ENCODE measurements at places on chromosomes 1 and 21. TPM values are rescaled to one million over a fixed set of nuclear protein-coding genes. Genes with fewer than 3 reads are reported as not detected.

GRCh38 chr1:111672331-111672730 is 52.7 kb downstream of the RAP1A start:
- no peak for DNase-seq

ADAMTS4 gene
- total RNA-seq: 15.0 TPM

DNA sequence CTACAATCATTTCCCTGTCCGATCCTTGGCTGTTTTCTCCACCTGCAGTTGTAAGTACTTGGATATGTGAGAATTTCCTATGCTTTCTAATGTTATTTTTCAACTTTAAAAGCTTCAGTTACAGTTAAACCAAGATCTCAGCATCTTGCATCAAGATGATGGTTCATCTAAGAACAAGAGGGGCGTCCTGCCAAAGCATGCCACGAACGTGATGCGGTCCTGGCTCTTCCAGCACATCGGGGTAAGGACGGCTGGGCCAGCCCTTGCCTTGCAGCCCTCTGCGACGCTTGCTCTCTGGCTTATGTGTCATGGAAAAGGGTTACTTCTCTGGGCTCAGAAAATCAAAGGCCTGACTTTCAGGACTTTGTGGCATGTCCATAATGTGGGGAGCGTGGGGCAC is 46.8 kb downstream of the PKNOX1 start:
- DNase-seq: no peak

BTBD8 gene
- total RNA-seq: 3.8 TPM

GRCh38 chr1:15080328-15081007 is 73.1 kb upstream of the TMEM51 start:
- DNase-seq: no peak

DNA sequence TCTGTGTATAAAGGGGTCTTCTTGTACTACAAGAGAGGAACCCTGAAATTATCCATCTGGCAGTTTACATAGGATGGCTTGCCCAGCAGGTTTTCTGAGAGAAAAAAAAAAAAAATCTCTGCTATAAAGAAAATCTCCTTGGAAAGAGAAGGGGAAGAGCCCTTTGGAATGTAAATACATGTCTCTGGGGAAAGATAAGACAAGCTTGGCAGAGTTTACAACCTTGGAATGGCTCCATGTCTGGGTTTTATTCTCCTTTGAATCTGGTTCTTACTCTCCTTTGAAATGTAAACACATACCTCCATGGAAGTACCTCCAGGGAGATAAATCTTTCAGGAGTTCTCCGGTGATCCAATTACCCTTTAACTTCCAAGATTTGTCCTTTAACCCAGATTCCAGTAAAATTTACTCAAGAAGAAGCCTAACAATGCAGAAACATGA is 45.1 kb upstream of the DNAH14 start:
- no peak for DNase-seq

GRCh38 chr1:159855709-159856108 is 6.7 kb downstream of the VSIG8 start:
- no peak for DNase-seq

GRCh38 chr1:27954186-27954585 is 5.6 kb upstream of the XKR8 start:
- no peak for DNase-seq

GRCh38 chr1:3578906-3579305 is 32.4 kb downstream of the MEGF6 start:
- DNase-seq: no peak

SPRR2A gene
- not detected for total RNA-seq

- no peak for DNase-seq
Observed at GRCh38 chr21:31352836-31353235, 8.8 kb upstream of the TIAM1 start.

- no peak for DNase-seq
Observed at GRCh38 chr1:156812293-156812990, 4.2 kb downstream of the SH2D2A start.

STUM gene
- total RNA-seq: 1.6 TPM

CA14 gene
- total RNA-seq: not detected

DNA sequence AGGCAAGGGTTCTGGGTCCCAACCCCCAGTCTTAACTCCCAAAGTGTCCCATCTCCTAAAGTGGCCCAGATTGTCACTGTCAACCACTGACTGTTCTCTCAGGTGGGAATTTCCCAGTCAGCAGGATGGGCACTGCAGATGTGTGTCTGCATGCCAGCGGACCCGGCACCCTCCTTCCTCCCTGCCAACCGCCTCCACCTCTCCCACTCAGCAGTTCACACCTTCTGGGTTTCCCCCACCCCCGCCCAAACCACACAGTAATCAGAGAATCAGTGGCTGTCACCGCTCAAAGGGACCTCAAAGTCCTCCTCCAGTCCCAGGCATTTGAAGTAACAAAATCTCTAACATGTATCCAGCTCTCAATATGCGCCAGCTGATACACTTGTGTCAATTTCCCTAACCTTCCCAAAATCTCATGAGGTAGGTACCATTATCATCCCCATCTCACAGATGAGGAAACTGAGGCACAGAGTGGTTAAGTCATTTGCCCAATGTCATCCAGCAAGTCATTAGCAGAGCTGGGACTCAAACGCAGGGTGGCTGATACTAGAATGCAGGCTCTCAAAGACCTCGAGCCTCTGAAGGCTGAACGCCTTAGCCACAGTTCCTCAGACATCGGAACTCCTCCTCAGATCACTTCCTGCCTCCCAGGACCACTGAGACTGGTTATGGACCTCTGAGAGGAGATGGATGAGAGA is 4.8 kb downstream of the RUNX3 start:
- no peak for DNase-seq

MOV10 gene
- total RNA-seq: 31.9 TPM

DNA sequence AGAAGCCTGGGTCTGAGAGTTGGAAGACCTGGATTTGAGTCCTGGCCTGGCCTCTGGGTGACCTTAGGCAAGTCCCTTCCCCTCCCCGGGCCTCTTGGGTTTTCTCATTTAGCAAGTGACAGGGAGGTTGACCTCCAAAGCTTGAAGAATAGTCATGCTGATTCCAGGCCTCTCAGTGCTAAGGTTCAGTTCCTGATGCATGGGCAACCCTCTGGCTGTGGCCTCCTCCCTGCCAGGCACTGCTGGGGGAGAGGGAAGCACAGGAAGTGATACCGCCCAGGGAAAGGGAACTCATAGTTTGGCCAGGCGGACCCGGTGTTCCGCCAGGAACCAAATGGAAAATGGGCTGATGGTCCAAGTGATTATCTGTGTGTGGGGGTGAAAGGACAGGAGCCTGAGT is 23.6 kb upstream of the WASF2 start:
- no peak for DNase-seq

OR2L8 gene
- total RNA-seq: not detected

GRCh38 chr21:41153443-41153842 is 14.5 kb upstream of the BACE2 start:
- DNase-seq: no peak

KIFAP3 gene
- 23.6 TPM for total RNA-seq

GRCh38 chr1:161949548-161949947 is 74.1 kb downstream of the OLFML2B start:
- DNase-seq: no peak

DNA sequence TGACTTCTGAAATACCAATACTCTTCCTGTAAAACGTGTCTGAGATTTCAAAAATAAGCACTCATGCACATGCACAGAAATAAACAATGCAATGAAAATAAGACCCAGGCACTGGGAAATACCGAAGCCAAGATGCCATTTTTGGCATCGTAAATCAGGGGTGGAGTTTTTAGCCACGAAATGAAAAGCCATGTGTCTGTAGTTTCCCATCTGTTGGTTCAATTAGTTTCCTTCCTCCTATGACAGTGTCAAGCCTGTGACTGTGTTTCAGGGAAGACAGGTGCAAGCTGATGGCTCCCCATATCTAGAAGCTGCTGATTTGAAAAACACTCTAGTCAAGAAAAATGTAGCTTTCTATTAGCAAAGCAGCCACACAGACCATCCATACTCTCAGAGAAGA is 480.4 kb upstream of the CAMK1G start:
- no peak for DNase-seq

DNA sequence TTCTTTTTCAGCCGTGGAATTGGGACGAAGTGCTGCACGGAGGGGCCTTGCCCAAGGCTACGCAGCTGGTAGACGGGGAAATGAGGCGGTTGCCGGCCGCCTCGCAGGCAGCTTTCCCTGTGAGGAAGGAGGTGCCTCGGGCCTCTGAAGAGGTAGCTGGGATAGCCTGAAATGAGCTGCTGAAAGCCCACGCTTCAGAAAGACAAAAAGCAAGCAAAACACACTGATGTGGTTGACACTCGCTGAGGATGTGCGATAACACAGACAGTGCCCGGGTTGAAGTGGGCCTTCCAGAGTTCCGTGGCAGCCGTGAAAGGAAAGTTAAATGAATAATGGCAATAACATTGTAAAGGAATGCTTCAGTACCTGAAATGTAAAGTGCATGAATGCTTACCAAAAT is 47.2 kb downstream of the S1PR1 start:
- no peak for DNase-seq

- no peak for DNase-seq
Observed at GRCh38 chr1:81850495-81850894, 49.8 kb downstream of the ADGRL2 start.

ZNF678 gene
- total RNA-seq: 10.6 TPM

DNA sequence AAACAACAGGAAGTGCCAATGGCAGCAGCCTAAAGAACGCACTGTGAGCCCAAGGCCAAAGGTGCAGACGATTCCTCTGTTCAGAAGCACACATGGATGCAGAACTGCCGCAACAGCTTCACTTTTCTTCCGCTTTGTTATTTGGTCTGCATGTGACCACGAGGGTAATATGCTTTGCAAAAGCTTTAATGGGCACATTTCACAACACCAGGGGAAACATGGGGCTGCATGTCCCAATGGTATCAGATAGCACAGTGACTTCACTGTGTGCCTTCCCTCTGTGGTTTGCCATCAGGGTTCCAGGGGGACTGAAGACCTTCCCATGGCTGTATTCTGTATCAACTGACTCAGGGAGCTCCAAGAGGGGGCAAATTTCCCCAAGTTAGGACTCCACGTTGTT is 28.3 kb downstream of the THAP3 start:
- DNase-seq: no peak

DNA sequence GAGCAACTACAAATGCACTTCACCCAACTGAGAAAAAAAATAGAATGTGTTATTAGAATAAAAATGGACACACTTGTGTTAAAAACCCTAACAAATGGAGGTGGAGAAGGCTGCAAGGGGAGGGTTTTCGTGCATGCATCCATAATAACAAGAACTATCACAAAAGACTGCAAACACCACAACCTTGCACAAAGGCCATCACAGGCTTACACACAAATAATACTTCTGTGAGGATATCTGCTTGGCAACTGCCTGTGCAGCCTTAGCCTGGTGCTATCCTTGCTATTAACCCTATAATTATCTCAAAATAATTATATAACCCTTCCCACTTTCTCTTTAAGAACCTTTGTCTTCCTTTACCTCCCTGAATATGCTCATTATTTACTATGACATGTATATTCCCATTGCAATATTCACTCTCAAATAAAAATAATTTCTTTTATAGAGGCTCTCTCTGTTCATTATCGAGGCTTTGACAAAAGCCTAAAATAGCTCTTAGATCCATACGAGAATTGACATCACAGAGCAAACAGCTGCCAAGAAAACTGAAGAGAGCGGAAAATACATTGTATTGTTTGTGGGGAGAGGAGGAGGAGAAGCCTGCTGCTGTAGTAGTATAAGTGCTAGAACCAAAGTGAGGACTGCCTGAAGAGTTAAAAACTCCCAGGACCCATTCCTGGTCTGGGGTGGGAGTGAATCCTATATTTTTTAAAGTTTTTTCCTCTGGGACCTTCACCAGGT is 1768.7 kb downstream of the BRINP3 start:
- no peak for DNase-seq

B3GALT5 gene
- 0.14 TPM for total RNA-seq

DDR2 gene
- 133 TPM for total RNA-seq

DNA sequence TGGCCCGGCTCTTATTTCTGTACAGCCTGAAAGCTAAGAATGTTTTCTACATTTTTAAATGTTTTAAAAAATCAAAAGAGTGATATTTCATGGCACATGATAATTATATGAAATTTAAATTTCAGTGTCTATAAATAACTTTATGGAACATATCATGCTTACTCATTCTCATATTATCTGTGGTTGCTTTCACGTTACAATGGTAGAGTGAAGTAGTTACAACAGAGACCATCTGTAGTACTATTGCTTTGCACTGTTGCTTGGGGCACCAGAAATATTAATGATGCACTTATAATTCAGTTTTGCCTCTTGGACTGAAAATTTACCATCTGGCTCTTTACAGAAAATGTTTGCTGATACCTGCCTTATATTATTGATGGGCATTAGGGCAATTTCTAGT is 481.6 kb downstream of the PLPP3 start:
- no peak for DNase-seq

DNA sequence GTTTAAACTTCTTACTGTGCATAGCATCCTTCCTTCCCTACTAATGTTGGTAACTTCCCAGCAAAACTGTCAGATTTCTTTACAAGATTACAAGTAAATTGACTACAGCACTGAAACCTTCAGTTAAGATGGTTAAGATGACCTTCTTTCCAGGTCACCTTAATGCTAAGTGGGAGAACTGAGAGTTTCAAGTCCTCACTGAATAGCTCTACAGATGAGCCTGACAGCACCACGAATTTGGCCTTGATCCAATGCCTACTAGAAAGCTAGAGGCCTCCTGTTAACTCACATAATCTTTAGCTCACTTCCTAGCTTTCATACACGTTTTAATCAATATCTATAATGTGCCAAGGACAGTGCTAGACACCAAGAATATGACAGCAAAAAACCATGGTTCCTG is 276.0 kb upstream of the PLD5 start:
- no peak for DNase-seq

DNA sequence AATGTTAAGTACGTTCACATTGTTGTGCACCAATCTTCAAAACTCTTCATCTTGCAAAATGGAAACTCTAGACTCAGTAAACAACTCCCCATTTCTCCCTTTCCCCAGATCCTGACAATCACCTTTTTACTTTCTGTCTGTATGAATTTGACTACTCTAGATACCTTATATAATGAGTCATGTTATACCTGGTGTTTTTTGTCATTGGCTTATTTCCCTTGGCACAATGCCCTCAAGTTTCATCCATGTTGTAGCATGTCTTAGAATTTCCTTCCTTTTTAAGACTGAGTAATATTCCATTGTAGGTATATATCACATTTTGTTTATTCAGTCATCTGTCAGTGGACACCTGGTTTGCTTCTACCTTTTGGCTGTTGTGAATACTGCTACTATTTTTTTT is 399.5 kb downstream of the LMO4 start:
- no peak for DNase-seq

- no peak for DNase-seq
Observed at GRCh38 chr21:31222142-31222541, 121.9 kb downstream of the TIAM1 start.

DNA sequence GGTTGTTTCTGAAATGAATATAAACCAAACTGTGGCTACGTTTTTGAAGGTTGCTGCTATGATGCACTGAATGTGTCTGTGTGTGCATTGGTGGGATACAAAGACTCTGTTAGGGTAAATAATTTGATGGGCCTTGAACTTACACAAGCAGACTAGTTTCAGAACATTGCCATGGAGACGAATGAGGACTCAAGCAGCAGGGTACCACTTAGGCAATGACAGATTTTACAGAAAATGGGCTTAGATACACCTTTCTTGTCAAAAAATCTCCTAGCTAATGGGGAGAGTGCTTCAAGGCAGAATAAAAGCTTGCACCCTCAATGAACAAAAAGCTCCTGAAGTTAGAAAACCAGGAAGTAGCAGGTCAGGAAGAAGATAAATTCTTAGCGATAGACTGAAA is 55.7 kb downstream of the IER5 start:
- no peak for DNase-seq

All from thoracic aorta (tissue), 2 donors.